ENCODE measurements at places on chromosomes 16 and 17. TPM values are rescaled to one million over a fixed set of nuclear protein-coding genes. Genes with fewer than 3 reads are reported as not detected.

ZPBP2 gene
- not detected for polyA plus RNA-seq

FXR2 gene
- polyA plus RNA-seq, result 27.6 TPM

NACA2 gene
- polyA plus RNA-seq, result not detected

KRT17 gene
- polyA plus RNA-seq, result not detected

ASGR1 gene
- polyA plus RNA-seq, result 2.9 TPM

ATP1B2 gene
- 1.9 TPM for polyA plus RNA-seq

ABCA10 gene
- polyA plus RNA-seq, result 8.6 TPM

ACSM2A gene
- polyA plus RNA-seq, result not detected

KRTAP16-1 gene
- polyA plus RNA-seq, result not detected

UBALD2 gene
- 53.1 TPM for polyA plus RNA-seq

PIK3R6 gene
- 1.9 TPM for polyA plus RNA-seq

CCL4 gene
- 3.9 TPM for polyA plus RNA-seq

MT1A gene
- 1.3 TPM for polyA plus RNA-seq

PSMD3 gene
- polyA plus RNA-seq, result 43.6 TPM

TP53TG3B gene
- polyA plus RNA-seq, result not detected

NPIPA8 gene
- polyA plus RNA-seq, result 2.5 TPM

C1QTNF1 gene
- 57.4 TPM for polyA plus RNA-seq

THAP11 gene
- polyA plus RNA-seq, result 16.8 TPM

PRSS27 gene
- 0.65 TPM for polyA plus RNA-seq

FOXJ1 gene
- not detected for polyA plus RNA-seq

CRYBA1 gene
- polyA plus RNA-seq, result not detected

YPEL2 gene
- 4.9 TPM for polyA plus RNA-seq

CD300E gene
- 0.22 TPM for polyA plus RNA-seq

PIMREG gene
- 7.4 TPM for polyA plus RNA-seq

KREMEN2 gene
- 0.15 TPM for polyA plus RNA-seq

KRT33B gene
- polyA plus RNA-seq, result not detected

MEIOC gene
- 0.06 TPM for polyA plus RNA-seq

ZNF423 gene
- 2.9 TPM for polyA plus RNA-seq

SYCE1L gene
- 4.1 TPM for polyA plus RNA-seq

ATF7IP2 gene
- 9.6 TPM for polyA plus RNA-seq

TEX19 gene
- polyA plus RNA-seq, result not detected

All from small intestine (tissue), 16 donors.